A549 treated with GW870086 at 1 μM for 4 hours (cell line): ENCODE measurements at places on chromosomes 7 and 10. TPM values are rescaled to one million over a fixed set of nuclear protein-coding genes. Genes with fewer than 3 reads are reported as not detected.

Gene SUFU
- 4.9 to 7.7 TPM (median 6.4 TPM) in 5 replicates for total RNA-seq

Gene GPC2
- total RNA-seq = 0.32 to 1.5 TPM (median 0.84 TPM) in 5 replicates

Gene TMUB1
- total RNA-seq = 34.0 to 56.4 TPM (median 54.1 TPM) in 5 replicates

Gene HOXA2
- 0.80 to 0.97 TPM (median 0.86 TPM) in 5 replicates for total RNA-seq

Gene PON1
- total RNA-seq = 0.64 to 1.1 TPM (median 0.80 TPM) in 5 replicates

Gene NRCAM
- total RNA-seq = 66.0 to 105 TPM (median 95.4 TPM) in 5 replicates

Gene PRSS1
- total RNA-seq = not detected in 5 replicates

Gene UPK3BL2
- 1.3 to 3.3 TPM (median 2.3 TPM) in 5 replicates for total RNA-seq

Gene OPALIN
- not detected in 5 replicates for total RNA-seq

Gene CDC14C
- 0.05 TPM in 1 of 5 replicates, not detected in the others for total RNA-seq

Gene TAS2R3
- total RNA-seq = 0.14 TPM in 1 of 5 replicates, not detected in the others

Gene GJD4
- 0.08 TPM in 2 of 5 replicates, not detected in the others for total RNA-seq

Gene LBX1
- total RNA-seq = not detected in 5 replicates

Gene OR13A1
- total RNA-seq = not detected in 5 replicates

Gene WIPF3
- 0.35 to 0.84 TPM (median 0.61 TPM) in 5 replicates for total RNA-seq

Gene SPDYE17
- total RNA-seq = not detected in 5 replicates

Gene ETV1
- 1.8 to 3.4 TPM (median 2.3 TPM) in 5 replicates for total RNA-seq

Gene UNCX
- not detected in 5 replicates for total RNA-seq

Gene PAX4
- total RNA-seq = not detected in 5 replicates

Gene EPO
- total RNA-seq = 0.09 TPM in 1 of 5 replicates, not detected in the others

Gene ZFAND4
- total RNA-seq = 3.5 to 6.1 TPM (median 4.4 TPM) in 5 replicates

Gene DNAJC1
- 22.8 to 28.9 TPM (median 27.4 TPM) in 5 replicates for total RNA-seq

Gene GDF2
- total RNA-seq = not detected in 5 replicates

Gene IQUB
- 0.12 TPM in 1 of 5 replicates, not detected in the others for total RNA-seq

Gene ZNF365
- total RNA-seq = 0.82 to 1.5 TPM (median 1.2 TPM) in 5 replicates

Gene ZNF655
- total RNA-seq = 52.7 to 61.6 TPM (median 54.2 TPM) in 5 replicates

Gene PIP
- total RNA-seq = 0.27 to 0.30 TPM in 2 of 5 replicates, not detected in the others

Gene ANXA8L1
- total RNA-seq = 91.6 to 129 TPM (median 112 TPM) in 5 replicates

Gene SPDYE16
- total RNA-seq = not detected in 5 replicates
